Fibroblast of skin of right quadriceps (primary cell): ENCODE measurements at places on chromosomes 13 and 19.

DNA sequence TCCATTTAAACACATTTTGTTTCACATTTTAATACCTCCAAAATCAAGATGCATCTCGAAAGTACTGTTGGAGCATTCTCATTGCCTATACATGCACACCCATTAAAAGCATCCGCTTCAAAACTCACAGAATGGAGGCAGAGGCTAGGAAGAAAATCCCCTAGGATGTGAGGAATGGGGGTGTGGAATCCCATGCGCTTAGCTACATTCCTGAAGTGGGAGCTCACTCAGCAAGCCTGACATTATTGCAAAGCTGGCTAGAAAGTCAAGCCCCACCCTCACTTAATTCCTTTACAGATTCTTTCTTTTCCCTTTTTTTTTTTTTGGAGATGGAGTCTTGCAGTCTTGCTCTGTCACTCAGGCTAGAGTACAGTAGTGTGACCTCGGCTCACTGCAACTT, 4.6 kb upstream of the FAM32A start:
- peak; percentile 91 for DNase-seq

DNA sequence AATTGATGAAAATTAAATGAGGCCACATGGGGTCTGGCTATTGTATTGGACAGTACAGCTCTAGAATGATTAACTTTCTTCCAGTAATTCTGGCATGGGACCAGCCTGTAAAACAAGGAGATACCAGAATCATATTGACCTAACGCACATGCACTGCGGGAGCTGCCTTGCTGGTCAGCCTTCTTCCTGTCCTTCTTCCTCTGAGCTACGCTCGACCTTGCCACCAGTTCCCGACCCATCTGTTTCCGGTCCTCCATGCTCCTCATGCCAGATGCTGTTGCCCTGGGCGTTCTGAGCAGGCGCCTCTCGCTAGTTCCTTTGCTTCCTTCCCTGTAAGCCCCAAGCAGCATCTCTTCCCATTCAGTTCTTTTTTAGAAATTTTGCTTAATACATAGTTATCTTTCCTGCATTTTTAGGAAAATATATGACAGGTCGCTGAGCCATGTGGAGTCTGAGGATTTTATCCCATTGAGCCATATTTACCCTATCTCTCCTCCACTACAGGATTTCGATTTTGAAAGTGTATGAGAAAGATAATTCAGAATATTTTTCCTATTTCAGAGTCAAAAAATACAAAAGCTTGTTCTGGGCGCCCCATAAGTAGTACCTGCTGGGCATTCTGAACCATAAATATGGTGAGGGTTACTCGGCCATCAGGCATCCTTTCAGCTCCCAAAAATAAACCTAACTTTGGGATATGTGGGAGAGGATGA, 38.6 kb downstream of the TNFRSF19 start:
- DNase-seq, result no peak

DNA sequence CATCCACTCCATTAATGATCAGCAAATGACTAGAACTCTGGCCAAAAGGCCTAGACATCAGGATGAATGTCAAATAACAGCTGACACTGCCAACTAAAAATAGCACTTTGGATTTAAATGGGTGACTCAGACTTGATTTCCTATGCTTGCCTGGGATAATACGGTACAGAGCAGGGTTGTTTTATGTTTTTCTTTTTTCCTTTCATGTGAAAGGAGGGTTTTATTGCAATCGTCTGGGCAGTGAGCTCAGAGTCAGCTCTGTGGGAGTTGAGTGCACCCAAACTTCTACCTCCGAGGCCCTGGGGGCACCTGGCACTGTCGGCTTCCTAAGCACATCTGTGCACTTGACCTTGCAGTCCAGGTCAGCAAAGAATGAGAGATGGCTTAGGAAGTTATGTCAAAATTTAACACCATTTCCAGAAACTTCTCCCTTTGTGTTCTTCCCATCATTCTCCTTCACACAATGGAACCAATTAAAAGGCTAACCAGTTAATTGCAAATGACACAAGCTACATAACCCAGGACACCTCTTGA, 134.1 kb downstream of the LACC1 start:
- DNase-seq, result peak; percentile 68

- DNase-seq, result no peak
Observed at GRCh38 chr19:41533671-41534215, 42.2 kb upstream of the CEACAM21 start.

GRCh38 chr19:43790587-43790986, 9.8 kb upstream of the KCNN4 start:
- no peak for DNase-seq

DNA sequence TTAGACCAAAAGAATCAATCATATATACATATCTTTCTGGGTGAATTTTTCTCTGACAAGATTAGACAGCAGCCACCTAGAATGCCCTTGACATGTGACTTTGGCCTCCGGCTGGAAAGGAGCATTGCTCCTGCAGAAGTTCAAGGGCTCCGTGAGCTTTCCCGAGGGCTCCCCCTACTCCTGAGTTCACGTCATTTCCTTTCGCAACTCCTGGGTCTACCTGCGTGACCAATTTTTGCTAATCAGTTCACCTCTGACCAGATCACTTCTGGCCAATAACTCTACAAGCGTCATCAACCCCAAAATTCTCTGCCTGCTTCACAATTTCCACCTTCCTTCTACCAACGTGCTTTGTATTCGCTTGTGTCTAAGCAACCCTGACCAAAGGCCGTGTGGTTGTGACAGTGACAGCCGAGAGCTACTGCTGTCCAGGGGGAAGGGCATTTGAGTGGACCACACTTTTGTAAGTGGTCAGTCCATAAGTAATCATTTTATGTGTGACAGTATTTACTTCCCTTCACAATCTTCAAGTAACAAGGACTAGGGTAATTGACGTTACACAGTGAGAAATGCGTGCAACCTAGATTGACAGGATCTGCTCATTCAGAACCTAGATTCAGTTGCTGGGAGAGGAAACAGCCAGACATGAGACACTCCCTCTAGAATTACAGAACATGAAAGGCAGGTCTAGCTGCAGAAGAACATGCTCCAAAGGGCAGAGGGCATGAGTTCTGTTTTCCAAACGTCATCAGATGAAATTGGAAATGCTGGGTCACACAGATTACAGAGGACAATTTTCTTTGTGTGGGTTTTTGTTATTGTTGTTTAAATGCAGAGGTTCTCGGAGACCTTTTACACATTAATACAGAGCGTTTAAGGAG, 145.9 kb upstream of the SPACA7 start:
- DNase-seq, result no peak

- DNase-seq, result no peak
Observed at GRCh38 chr19:335486-336066, 9.0 kb downstream of the MIER2 start.

DNA sequence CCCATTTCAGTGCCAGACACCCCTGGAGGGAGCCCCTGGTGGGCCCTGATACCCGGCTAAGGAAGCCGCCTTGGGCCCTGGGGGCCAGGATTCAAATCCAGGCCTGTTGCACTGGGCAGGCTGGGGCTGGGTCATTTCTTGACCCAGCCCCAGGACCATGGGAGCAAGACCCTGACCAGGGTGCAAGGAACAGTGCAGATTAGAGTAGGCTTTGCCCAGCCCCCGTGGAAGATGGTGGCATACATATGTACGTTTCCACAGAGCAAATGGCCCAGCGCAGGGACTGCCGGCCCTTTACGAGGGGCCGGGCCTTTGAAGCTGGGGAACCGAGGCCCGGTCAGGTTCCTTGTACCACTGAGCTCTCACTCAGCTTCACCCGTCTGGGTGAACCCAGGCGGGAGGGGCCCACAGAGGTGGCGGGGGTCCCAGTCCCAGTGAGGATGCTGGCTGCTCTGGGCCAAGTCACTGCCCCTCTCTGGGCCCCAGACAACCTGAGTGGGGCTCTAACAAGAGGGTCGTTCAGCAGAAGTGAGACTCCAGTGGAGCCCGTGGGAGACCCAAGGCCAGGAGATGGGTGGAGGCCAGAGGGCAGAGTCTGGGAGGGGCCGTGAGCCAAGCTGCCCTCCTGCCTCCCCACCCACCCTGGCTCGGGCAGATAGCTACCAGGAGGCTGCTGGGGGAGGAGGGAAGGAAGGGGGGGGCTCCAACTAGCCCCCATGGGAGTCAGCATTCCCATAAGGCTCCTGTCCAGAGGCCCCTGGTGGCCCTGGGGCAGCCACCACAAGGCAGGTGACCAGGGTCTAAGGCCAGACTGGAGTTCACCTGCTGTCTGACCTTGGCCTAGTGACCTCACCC, 2.7 kb downstream of the MKNK2 start:
- DNase-seq, result no peak

DNA sequence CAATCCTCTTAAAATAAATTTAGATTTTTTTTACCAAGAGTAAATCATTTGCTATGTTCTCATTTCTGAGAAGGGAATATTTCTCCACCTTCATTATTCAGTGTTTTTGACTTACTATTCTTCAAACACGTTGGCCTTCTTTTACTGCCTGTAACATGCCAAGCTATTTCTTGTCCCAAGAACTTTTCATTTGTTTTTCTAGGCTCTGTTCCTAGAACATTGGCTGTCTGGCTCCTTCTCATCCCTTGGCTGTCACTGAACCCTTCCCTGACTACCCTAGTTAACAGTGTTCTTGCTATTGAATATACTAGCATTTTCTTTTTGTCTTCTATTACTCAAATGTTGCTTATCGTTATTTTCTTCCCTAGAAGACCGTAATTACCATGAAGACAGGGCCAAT, 248.1 kb downstream of the ITGBL1 start:
- DNase-seq, result no peak

GRCh38 chr13:33296793-33297425, 11.4 kb upstream of the STARD13 start:
- no peak for DNase-seq

- DNase-seq, result peak; percentile 21
Observed at GRCh38 chr13:47480951-47481350, 520.1 kb downstream of the SUCLA2 start.

DNA sequence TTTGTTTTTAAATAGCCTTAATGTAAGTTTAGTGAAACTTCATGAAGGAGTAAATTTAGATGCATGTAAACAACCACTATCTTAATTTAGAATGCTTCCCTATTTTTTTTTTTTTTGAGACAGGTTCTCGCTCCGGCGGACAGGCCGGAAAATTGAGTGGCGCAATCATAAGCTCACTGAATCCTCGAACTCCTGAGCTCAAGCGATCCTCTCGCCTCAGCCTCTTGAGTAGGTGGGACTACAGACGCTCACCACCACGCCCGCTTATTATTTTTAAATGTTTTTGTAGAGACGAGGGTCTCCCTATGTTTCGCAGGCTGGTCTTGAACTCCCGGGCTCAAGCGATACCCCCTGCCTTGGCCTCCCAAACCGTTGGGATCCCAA, 1.6 kb downstream of the TEX30 start:
- no peak for DNase-seq

DNA sequence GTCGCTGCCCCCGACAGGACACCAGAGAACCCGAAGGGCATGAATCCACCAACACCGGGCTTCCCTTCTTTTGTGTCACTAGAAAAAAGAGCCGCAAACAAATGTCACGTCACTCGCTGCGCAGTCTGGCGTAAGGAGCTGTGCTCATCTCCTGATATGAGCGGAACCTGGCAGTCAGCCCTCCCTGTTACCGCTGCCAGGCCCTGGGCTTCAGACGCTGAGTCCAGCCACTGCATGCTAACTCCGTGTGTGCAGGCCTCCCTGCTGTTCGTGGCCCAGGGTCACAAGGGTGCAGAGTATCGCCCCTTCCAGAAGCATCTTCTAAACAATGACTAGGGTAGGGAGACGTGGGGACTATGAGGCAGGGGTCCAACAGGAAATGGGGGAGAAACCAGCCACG, 71.3 kb downstream of the SLC7A1 start:
- no peak for DNase-seq

GRCh38 chr13:72737033-72737432, 9.3 kb downstream of the BORA start:
- DNase-seq, result no peak

DNA sequence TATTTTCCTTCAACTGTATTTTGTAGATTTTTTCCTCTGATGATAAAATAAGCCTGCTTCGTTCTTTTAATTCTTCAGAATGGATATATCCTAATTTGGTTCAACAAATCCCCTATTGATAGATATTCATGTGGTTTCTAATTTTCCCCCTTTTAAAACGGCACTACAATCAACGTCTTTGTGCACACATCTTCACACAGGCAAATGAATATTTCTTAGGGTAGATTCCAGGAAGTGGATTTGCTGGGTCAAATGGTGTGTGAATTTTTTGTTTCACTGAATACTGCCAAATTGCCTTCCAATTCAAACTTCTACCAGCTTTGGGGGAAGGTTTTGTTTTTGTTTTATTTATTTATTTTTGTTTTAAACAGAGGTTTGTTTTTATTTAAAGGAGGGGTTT, 287.2 kb downstream of the FOXO1 start:
- no peak for DNase-seq
